CD4-positive, alpha-beta T cell treated with Interleukin-6 at 100 ng/mL for 8 hours (primary cell): ENCODE measurements at places on chromosomes 11 and 22.

DNA sequence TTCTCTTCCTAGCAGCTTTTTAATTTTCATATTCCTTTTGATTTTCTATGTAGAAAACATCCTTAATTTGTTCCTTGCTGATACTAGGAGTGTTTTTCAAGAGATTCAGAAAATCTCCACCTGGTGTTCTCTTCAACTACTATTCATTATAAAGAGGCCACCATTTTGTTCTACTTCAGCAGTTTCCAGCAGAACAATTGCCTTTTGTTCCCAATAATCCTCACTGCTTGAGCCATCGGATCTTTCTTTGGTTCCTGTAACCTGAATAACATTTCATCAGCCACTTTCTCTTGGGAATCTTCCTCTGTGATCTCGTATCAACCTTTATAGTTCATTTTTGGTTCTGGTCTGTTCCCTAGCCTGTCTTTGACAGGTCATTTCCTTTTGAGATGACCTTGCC lies 1.8 kb upstream of the OR10A5 start:
- DNase-seq: no peak

DNA sequence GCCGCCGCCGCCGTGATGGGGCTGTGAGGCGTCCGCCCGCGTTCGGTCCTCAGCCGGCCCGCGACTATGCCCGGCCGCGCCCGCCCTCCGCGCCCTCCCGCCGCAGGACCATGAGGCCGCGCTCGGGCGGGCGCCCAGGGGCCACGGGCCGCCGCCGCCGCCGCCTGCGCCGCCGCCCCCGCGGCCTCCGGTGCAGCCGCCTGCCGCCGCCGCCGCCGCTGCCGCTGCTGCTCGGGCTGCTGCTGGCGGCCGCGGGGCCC lies 215 bp downstream of the ZNRF3 start:
- no peak for DNase-seq

DNA sequence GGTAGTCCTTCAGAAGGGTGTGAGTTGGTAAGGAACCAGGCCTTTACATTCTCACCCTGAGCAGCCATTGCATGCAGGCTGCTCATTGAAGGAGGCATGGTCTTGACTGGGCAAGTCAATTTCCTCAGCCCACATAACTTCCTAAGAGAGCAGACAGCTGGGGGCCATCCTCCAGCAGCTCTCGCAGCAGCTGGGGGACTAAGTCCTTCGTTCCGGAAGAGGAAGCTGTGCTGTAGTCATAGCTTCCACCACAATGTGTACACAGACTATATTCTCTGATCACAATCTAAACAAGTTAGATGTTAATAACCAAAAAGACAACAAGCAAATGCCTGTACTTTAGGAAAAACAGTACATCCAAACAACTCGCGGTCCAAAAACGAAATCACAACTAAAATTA lies 30.1 kb upstream of the MPPED1 start:
- DNase-seq: no peak

GRCh38 chr11:19321351-19321750 lies 80.6 kb upstream of the E2F8 start:
- DNase-seq: no peak

- DNase-seq: no peak
Observed at GRCh38 chr22:17804331-17805080, 30.2 kb upstream of the BID start.

DNA sequence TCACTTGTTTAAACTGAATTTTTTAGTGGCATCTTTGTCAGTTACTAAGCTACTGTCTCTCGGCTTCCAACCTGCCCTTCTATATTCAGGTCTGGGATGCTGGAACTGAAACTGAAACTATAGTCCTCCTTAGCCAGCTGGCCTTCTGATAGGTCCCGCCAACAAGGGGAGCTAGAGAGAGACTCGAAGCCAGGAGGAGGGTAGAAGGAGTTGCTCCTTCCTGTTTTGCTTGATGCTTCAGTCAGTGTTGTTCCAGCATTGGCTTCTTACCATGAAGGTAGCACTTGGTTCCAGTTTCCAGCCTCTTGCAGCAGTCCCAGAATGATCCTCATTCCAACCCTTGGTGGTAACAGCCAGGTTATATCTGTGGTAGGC lies 32.9 kb upstream of the HORMAD2 start:
- DNase-seq: peak; percentile 59

DNA sequence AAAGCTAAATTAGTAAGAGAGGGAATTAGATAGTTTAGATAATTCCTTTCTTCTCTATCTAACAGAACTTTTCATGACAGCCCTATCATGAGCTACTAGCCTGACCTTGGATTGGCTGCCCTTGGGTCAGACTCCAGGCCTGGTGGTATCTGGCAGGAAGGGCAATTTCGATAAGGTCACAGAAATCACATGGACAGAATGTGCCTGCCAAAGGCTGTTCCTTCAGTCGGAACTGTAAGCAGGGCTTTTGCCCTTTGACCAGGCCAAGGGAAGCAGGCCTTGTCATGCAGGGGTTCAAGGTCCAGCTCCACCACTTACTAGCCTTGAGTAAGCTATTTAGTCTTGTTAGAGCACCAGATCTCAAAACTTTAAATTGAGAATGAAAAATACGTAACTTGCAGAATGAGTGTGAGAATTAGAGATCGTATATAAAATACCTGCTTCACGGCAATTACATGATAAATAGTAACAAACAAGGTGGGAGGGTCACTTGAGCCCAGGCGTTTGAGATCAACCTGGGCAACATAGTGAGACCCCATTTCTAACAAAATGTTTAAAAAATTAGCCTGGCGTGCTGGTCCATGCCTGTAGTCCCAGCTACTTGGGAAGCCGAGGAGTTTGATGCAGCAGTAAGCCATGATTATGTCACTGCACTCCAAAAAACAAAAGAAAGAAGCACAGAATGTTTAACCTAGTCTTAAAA lies 60.8 kb upstream of the SC5D start:
- no peak for DNase-seq

GRCh38 chr11:18853086-18853720 lies 61.6 kb upstream of the PTPN5 start:
- no peak for DNase-seq

- DNase-seq: no peak
Observed at GRCh38 chr11:34331329-34331728, 26.5 kb downstream of the ABTB2 start.

GRCh38 chr11:6320411-6321155 lies at the start of gene CAVIN3:
TSS of gene CAVIN3 (minus strand) at chr11:6320501. CDS start at chr11:6320476, 25 bp downstream.
- peak; percentile 6 for DNase-seq

GRCh38 chr11:130721023-130721681 lies 195.1 kb downstream of the SNX19 start:
- DNase-seq: no peak
